Activated CD8-positive, alpha-beta T cell treated with anti-CD3 and anti-CD28 coated beads for 36 hours (primary cell): ENCODE measurements at places on chromosomes 7 and 10.
A peak's percentile ranks its signal among the peaks of the same experiment; 100 is the strongest.

DNA sequence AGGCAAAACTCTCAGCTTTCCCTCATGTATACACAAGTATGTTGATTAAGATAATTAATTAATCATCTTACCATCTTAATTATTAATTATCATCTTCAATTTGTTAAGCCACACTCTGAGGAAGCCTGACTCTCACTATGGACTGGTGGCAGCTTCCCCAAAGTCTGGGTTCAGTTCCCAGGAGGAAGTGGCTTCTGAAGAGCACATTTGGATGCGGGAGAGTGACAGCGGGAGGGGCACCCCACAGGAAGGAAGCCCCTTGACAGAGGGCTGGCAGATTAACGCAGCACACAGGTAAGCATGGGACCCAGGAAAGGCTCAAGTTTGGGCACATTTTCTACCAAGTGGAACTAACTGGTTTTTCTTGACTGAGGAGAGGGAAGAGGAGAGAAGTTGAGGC, 13.4 kb upstream of the SLIT1 start:
- no peak overlapping the region for H3K4me3 ChIP-seq
- H3K4me1 ChIP-seq = peaks cover 13% of the 10 kb centered on the region
- no peak overlapping the region for H3K27ac ChIP-seq
- H3K36me3 ChIP-seq = no peaks in the 10 kb centered on the region
- no peak for DNase-seq

DNA sequence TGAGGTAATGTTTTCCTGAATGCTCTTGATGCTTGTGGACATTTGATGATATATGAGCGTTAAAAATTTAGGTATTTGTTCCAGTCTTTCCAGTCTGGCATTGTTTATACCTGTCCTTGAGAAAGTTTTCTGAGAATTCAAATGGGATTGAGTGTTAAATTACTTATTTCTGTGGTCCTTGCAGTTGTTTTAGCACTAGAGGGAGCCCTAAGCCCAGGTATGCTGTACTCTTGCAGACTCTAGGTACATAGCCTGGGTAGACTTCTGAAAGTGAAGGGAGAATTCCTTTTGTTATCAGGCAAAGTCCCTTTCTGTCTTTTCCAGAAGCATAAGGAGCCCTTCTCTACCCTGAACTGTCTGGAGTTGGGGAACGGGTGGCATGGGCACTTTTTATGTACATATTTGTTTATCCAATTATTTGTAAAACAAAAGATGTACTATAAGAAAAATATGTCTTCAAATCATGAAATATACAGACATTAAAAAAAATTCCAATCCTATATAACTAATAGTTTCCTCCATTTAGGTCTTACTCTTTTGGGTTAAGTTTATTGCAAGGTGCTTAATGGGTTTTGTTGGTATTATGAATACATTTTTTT, 262.1 kb downstream of the ATRNL1 start:
- peak; percentile 33 for DNase-seq
- H3K4me1 ChIP-seq = no peaks in the 10 kb centered on the region
- no peak overlapping the region for H3K4me3 ChIP-seq
- no peak overlapping the region for H3K27ac ChIP-seq
- no peaks in the 10 kb centered on the region for H3K27me3 ChIP-seq
- no peaks in the 10 kb centered on the region for H3K36me3 ChIP-seq

DNA sequence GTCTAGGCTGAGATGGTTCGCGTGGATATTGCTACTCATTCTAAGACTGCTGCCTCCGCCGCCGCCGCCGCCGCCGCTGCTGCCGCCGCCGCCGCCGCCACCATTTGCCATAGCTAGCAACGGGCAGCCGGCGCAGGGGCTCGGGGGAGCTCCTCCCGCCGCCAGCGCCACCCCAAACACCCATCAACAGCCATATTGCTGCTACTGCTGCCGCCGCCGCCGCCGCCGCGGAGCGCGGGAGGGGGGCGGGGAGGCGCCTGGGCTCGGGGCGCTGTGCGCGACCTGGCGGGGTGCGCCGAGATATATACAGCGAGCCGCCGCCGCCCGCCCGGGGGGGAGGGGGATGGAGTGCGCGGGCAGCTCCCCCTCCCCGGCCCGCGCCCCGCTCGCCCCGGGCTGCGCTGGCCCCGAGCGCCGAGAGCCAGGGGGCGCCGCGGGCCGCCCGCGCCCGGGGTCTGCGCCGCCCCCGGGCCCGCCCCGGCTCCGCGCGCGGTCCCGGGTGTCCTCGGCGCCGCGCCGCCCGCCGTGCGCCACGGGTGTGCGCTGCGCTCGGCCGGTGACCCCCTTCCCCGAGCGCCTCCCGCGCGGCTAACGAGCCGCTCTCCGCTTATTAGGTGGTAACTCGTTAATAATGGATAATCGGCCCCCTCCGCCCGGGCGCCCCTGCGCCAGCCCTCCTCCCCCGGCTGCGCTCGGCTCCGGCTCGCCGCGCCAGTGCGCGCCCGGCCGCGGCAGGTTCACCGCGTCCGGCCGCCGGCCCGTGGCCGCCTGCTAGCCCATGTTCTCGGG, at the start of gene KCNMA1:
KCNMA1 (minus strand) TSS at position 277 of the 789 bp plus-strand sequence.
- peaks cover 66% of the 10 kb centered on the region for H3K27me3 ChIP-seq
- H3K4me1 ChIP-seq = peaks cover 6% of the 10 kb centered on the region
- peak; percentile 21 for DNase-seq

GRCh38 chr7:76354981-76355730, 3.6 kb downstream of the YWHAG start:
- H3K36me3 ChIP-seq = peaks cover 61% of the 10 kb centered on the region
- H3K27me3 ChIP-seq = no peaks in the 10 kb centered on the region
- no peak overlapping the region for H3K27ac ChIP-seq
- H3K4me1 ChIP-seq = peaks cover 59% of the 10 kb centered on the region

GRCh38 chr10:102462512-102463054, 11.2 kb upstream of the C10orf95 start:
- no peak overlapping the region for H3K27ac ChIP-seq
- H3K36me3 ChIP-seq = peaks cover 1% of the 10 kb centered on the region
- peak overlapping the region; percentile 91 for H3K4me3 ChIP-seq
- H3K27me3 ChIP-seq = no peaks in the 10 kb centered on the region
- H3K4me1 ChIP-seq = peaks cover 27% of the 10 kb centered on the region

GRCh38 chr7:151518105-151518946, 1.4 kb downstream of the RHEB start:
- H3K4me3 ChIP-seq = peak overlapping the region; percentile 95
- peak; percentile 81 for DNase-seq
- H3K36me3 ChIP-seq = peaks cover 23% of the 10 kb centered on the region

DNA sequence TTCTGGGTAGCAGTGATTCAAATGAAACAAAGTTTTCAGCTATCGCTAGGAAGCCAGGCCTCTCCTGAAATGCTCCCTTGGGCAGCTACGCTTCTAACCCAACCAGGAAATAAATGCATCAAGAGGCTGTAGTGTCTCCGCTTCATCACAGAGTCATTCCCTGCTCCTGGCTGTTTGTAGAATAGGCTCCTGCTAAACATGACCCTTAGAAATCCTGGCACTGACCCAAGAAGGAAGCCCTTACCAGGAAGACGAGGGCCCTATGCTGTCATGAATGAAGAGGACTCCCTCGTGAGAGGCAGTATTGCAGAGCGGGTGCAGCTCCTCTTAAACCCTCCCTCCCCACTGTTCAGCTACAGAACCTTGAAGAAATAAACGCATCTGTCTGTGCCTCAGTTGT, 48.3 kb downstream of the NOD1 start:
- H3K4me3 ChIP-seq = no peak overlapping the region
- no peak for DNase-seq
- H3K36me3 ChIP-seq = peaks cover 16% of the 10 kb centered on the region
- no peak overlapping the region for H3K27ac ChIP-seq
- no peaks in the 10 kb centered on the region for H3K27me3 ChIP-seq
- peaks cover 3% of the 10 kb centered on the region for H3K4me1 ChIP-seq

GRCh38 chr10:67280405-67280804, 354.6 kb downstream of the LRRTM3 start:
- no peaks in the 10 kb centered on the region for H3K27me3 ChIP-seq
- H3K27ac ChIP-seq = no peak overlapping the region
- no peaks in the 10 kb centered on the region for H3K36me3 ChIP-seq
- H3K4me1 ChIP-seq = no peaks in the 10 kb centered on the region
- DNase-seq = no peak
- no peak overlapping the region for H3K4me3 ChIP-seq

- H3K27ac ChIP-seq = no peak overlapping the region
- peaks cover 2% of the 10 kb centered on the region for H3K4me1 ChIP-seq
- H3K36me3 ChIP-seq = no peaks in the 10 kb centered on the region
- no peaks in the 10 kb centered on the region for H3K27me3 ChIP-seq
- DNase-seq = no peak
- H3K4me3 ChIP-seq = no peak overlapping the region
Observed at GRCh38 chr7:11228515-11228914, 254.8 kb downstream of the PHF14 start.

GRCh38 chr10:128993443-128993842, 473.6 kb upstream of the MGMT start:
- H3K27ac ChIP-seq = no peak overlapping the region
- H3K36me3 ChIP-seq = no peaks in the 10 kb centered on the region
- H3K4me3 ChIP-seq = no peak overlapping the region
- DNase-seq = no peak
- H3K4me1 ChIP-seq = no peaks in the 10 kb centered on the region
